EL (cell line): ENCODE measurements at places on chromosomes 12 and 14.

DNA sequence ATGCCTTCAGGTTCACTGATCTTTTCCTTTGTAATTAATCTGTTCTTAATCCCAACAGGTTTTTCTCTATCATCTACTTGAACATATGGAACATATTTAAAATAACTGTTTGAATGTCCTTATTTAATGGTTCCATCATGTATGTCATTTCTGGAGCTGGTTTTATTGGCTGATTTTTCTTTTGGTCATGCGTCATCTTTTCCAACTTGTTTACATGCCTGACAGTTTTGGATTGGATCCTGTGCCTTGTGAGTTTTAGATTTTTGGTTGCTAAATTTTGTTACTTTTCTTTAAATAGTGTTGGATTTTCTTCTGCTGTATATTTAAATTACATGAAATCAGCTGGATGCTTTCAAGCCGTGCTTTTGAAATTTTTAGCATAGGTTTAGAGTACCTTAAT lies 237.3 kb upstream of the DAAM1 start:
- no peak for DNase-seq

DNA sequence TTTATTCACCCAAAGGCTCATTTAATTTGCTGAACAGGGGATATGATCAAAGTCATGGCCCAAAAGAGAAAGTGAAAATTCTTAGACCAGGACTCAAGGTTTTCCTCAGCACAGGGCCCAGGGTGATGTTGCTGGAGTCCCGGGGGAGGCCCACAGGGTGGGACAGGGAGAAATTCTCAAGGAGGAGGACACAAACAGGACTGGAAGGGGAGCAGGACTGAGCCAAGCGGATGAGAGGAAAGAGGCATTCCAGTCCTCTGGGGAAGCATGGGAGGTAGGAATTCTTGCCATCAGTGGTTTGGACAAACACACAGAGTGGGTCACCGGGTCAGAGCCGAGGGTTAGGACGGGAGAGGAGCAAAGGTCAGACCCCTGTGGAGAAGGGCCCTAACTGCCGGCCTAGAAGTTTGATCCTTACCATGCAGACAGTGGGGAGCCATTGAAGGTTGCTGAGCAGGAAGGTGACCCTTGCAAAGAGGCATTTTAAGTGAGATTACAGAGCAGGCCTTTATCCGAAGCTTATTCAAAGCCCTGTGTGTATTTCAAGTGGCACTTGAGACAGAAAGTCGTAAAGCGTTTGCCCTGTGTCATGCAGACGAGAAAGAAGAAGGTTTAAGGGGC lies 68.4 kb upstream of the PTGR2 start:
- DNase-seq: no peak

DNA sequence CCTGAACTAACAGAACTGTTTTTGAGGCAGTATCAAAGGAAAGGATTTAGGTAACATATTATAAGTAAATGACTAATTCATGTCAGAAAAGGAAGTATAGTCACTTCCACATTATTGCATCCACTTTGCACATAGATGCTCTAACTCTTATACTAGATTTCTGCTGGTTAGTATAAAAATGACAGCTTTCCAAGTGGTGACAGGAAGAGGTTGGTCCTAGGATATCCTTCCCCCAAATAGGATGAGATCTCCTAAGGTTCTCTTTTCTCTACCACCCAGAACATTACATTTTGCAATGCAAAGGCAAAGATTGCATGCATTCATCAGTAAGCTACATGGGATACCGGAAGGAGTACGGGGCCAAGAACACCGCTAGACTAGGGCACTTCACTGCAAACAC lies 15.2 kb downstream of the DAD1 start:
- DNase-seq: no peak

DNA sequence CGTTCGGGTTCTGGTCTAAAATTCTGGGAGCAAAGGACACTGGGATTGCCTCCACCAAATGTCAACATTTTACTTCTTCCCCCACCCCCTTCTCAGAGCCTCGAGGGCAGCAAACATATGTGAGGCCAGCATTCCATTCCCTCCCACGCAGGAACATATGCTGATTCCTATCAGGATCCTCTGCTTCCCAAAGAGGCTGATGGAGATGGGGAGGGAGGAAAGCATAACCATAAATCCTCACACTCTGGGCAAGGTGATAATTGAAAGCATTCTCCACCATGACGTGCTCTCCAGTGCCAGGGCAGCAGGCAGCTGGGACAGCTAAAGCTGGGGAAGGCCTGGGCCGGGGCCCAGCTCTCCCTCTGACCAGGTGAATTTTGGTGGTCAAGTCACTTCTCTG lies 395.0 kb downstream of the ZFP36L1 start:
- peak; percentile 92 for DNase-seq

DNA sequence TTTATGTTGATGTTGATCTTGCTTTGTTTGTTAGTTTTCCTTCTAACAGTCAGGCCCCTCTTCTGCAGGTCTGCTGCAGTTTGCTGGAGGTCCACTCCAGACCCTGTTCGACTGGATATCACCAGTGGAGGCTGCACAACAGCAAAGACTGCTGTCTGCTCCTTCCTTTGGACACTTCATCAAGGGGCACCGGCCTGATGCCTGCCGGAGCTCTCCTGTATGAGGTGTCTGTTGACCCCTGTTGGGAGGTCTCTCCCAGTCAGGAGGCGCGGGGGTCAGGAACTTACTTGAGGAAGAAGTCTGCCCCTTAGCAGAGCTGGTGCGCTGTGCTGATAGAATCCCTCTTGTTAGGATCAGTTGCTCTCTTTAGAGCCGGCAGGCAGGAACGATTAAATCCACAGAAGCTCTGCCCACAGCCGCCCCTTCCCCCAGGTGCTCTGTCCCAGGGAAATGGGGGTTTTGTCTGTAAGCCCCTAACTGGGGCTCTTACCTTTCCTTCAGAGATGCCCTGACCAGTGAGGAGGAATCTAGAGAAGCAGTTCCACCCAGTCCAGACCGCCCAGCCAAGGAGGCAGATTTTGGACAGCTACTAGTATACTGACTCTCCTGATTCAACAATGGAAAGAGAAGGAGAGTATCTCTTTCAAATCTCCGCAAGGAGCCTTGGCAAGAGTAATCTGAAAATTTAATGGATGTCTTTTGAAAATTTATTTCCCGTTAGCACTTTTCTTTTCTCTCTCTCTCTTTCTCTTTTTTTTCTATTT lies 25.2 kb downstream of the MIA2 start:
- DNase-seq: no peak

DNA sequence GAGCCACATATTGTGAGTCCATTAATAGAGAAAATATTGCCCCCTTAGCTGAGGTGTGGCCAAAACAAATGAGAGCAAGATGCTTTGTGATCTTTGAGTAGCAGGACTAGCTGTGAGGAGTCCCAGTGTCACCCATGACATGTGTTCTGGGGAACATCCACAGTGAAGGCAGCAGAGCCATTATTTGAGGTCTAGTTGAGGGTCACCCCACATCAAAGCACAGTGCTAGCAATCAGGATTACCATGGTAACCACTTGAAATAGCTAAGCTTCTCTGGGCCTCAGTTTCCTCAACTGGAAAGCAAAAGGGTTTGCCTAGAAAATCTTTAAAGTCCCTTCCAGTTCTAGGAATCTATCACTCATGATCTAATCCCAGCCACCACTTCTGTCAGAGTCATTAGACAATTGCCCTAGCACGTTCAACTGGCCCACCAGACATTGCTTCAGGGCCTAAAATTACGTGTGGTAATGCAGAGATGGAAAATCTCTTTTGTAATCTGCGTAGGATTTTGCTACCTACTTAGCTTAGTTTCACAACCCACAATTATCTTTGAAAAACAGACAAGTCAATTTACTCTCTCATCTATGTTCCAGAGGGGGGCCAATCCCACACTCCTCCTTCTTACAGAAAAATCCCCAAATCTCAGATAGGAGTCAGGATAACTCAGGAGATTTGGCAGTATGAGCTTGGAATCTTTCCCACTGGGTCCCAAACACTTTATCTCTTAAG lies 251.2 kb upstream of the EGLN3 start:
- DNase-seq: no peak

GRCh38 chr12:102169922-102170621 lies 27.6 kb downstream of the PMCH start:
- peak; percentile 18 for DNase-seq

DNA sequence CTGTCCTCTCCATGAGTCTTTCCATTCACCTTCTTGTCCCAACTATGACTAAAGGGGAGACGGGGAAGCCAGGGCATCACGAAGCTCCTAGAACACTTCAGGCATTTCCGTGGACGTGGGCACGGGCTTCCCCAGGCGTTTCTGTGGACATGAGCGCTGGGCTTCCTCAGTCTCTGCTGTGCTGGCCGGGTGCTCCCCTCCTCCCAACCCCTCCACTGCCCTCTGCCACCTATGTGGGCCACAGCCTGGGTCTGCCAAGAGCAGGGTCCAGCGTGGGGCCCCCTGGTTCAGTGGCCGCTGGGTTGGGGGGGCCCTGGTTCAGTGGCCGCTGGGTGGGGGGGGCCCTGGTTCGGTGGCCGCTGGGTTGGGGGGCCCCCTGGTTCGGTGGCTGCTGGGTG lies 14.8 kb downstream of the HIP1R start:
- DNase-seq: no peak

DNA sequence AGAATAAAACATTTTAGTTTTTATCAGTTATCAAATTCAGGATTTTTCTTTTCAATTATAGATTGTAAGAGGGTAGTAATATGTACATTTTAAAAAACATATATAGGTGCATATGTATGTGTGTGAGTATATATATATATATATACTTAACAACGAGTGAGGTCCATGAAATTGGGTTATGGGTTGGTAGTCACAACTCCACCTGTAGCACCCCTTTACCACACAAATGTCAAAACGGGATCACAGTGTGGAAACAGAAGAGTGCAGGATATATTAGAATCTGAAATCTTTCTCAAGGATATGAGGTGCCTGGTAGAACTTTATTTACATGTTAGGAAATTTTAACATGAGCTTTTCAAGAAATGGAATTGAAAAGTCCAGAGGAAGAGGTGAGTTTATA lies 31.3 kb downstream of the MIA2 start:
- DNase-seq: peak; percentile 10

GRCh38 chr14:49972823-49973222 lies 79.9 kb downstream of the ARF6 start:
- peak; percentile 95 for DNase-seq

GRCh38 chr14:74407801-74408154 lies 18.2 kb downstream of the SYNDIG1L start:
- no peak for DNase-seq

DNA sequence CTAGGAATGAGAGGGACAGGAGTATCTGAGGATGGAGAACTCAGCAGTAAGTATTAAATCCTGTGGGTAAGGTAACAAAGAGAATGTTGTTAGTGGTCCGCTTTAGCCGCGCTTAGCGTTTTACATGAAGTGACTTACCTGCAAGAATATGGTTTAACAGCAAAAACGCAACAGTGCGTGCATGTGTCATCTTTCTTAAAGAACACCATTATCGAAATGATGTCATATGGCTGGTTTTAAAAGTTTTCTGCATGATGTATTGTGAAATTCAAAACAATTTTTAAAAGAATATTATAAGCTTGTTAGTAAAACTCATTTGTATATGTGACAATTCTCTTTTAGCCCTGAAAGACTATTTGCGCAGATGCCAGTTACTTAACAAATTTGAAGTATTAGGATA lies 1.7 kb downstream of the LEMD3 start:
- peak; percentile 10 for DNase-seq

GRCh38 chr12:107533218-107533617 lies 152.4 kb upstream of the PWP1 start:
- no peak for DNase-seq

GRCh38 chr12:32419520-32419960 lies 20.2 kb downstream of the FGD4 start:
- DNase-seq: no peak

- DNase-seq: peak; percentile 64
Measured at GRCh38 chr12:109264095-109264942, 44.8 kb downstream of the FOXN4 start.

DNA sequence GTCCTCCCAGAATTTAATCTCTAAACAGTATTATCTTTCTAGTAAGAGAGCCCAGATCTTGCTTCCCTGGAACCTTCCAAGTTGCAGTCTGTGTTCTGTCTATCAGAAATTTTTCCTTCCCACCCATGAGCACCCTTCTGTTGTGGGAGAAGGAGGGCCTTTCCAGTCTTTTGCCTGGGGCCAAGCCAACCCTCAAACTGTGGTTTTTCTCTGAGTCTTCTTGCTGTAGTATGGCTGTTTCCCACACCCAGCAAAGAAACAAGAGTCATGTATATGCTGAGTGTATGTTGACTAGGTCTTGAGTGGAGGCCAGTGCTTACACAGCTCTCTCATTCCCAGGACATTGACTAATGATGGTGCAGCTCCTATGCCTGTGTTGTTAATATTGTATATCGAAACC lies 104.5 kb downstream of the TGFB3 start:
- peak; percentile 86 for DNase-seq

GRCh38 chr12:101777978-101778377 lies 38.7 kb upstream of the SYCP3 start:
- DNase-seq: no peak

GRCh38 chr12:15829255-15829654 lies 40.1 kb upstream of the EPS8 start:
- no peak for DNase-seq

- DNase-seq: peak; percentile 59
Measured at GRCh38 chr12:52494518-52494917, 1.5 kb upstream of the KRT6A start.

DNA sequence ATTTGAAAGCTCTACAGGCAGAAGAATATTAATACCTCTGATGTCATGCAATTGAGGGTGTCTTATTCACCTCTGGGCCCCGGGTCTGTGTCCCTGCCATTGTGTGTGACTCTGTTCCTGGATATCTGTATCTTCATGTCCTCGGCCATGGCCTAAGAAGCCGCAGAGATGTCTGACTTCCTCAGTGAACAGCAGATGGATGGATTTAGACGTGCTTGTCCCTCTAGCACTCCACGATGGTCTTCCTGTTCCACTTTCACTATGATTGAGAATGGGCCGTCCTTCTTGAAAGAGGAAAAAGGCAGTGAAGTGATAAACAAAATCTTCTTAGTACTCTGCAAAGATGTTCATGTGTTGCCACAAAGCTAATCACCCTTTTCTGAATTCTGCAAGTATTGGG lies 217.4 kb downstream of the SLC41A2 start:
- no peak for DNase-seq

- DNase-seq: no peak
Measured at GRCh38 chr12:2832550-2833127, 2.2 kb downstream of the NRIP2 start.

- peak; percentile 72 for DNase-seq
Measured at GRCh38 chr12:89414851-89415250, 62.5 kb upstream of the DUSP6 start.

DNA sequence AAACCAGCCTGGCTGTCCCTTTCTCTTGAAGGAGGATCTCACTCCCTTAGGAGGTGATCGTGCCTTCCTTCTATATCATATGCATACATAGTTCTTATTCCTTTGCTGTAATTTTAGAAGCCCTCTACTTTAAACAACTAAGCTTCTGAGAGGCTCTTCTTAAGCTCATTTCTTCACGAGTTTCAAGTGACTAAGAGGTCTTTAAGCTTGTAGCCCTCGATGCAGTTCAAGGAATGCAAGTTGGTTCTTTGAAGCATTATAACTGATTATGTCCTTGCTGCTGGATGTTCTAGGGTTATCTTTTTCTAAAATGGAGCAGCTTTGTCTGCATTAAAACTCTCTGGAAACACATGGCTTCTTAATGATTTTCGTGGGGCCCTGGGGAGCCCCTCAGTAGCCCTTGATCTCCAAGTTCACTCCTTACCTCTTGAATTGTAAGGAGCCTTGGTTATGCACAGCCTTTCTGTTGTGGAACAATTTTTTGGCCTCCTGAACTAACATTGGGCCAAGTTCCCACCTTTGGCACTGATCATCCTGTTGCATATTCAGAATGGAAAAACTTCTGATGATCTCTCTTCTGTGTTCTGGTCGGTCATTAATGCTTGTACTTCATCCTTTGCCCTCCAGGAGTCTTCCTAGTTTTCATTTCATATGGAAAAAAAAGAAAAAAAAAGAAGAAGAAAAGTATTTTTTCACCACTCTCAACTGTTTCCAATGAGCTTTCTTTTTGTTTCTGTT lies 12.6 kb downstream of the RASSF8 start:
- no peak for DNase-seq
